ENCODE measurements at places on chromosomes 2 and 18.

DNA sequence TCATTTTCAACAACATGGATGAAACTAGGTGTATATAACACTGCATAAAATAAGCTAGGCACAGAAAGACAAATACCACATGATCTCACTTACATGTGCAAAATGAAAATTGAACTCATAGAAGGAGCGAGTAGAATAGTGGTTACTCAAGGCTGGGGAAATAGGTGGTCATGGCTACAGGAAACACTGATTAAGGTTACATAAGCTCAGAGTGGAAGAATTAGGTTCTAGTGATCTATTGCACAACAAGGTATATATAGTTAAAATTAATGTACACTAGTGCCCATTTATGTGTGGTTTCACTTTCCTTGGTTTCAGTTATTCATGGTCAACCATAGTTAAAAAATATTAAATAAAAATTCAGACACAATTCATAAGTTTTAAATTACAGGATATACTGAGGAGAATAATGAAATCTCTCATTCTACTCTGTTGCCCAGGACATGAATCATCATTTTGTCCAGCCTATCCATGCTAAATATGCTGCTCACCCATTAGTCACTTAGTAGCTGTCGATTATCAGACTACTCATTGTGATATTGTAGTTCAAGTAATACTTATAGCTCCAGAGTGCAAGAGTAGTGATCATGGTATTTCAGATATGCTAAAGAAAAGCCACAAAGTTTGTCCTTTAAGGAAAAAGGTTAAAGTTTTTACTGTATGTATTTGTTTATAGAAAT, 1530.9 kb upstream of the LRRTM1 start:
- DNase-seq, result no peak

DNA sequence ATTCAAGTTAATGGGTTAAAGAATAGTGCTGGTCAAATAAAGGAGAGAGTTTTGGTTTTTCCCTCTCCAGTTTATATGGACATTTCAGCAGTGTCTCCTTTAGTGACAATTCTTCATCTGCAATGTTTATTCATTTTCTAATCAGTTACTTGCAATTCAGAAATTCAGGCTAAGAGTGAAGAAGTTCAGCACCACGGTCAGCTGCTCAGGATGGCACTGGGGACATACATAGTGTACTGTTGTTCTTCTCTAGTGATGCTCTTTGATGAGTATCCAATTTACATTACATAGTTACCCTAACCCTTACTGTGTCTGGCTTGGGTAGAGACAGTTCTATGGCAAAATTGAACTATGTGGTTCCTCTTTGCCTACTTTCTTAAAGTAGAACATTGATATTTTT, 412.7 kb downstream of the CNTNAP5 start:
- no peak for DNase-seq

DNA sequence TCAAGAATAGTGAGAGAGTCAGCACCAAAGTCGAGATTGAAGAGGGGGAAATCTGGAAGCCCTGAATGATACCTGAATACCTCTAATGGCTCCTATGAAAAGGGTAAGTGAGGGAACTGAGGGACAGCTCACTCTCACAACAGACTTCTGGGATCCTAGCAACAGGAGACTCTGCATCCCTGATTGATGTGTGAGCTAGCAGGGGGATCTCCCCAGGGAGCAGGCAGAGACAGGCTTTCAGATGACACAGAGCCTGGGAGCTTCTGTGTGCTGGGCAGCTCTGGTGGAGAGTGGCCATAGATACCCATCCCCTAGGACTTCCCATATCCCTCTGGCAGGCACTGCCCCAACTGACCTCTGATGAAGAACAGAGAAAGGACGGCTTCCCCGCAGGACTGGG, 206.2 kb downstream of the EXOC6B start:
- DNase-seq, result no peak

- no peak for DNase-seq
Observed at GRCh38 chr2:68196120-68196716, 38.5 kb downstream of the PNO1 start.

DNA sequence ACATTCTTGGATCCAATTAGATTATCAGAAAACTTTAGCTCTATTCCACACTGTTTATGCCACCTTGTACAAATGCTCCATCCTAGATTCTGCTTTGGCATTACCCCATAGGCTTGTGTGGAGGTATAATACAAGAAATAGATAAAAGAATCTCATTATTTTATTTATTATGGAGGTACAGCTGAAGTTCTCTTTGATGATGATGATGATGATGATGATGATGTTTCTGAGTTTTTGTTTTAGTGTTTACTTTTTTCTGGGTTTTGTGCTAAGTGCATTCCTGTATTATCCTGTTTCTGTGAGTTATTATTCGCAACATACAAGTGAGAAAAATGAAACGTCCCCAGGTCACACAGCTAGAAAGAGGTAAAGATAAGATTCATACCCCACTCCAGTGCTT, 43.4 kb downstream of the ANXA4 start:
- no peak for DNase-seq

DNA sequence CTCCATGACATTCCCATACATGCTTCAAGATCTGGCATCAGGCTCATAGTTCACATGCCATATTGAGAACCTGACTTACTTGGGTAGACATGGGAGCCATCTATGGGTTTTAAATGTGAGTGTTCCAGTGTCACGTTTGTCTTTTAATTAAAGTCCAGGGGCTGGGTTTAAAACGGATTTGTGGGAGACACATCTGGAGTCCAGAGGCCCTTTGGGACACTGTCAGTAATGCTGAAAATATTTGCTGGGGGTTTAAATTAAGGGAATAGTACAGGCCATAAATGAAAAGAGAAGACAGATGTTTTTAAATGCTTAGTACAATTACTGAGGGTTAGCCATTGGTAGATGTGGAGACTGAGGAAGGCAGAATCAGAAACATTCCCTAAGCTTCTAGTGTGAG, 478.0 kb downstream of the PID1 start:
- no peak for DNase-seq

GRCh38 chr2:101508636-101509035, 33.7 kb upstream of the RFX8 start:
- DNase-seq, result no peak

DNA sequence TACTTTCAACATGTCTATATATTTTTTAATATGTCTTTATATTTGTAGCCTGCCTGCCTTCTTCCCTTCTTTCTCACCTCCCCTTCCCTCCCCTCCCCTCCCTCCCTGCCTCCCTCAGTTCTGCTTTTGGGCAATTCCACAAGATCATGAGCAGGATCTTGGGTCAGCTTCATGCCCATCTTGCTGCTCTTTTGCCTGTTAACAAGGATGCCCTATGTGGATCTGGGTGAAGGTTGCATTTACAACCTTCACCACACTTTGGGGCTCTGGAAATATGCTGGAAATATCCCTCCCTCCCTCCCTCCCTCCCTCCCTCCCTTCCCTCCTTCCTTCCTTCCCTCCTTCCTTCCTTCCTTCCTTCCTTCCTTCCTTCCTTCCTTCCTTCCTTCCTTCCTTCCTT, 334.1 kb upstream of the FAM98A start:
- no peak for DNase-seq

DNA sequence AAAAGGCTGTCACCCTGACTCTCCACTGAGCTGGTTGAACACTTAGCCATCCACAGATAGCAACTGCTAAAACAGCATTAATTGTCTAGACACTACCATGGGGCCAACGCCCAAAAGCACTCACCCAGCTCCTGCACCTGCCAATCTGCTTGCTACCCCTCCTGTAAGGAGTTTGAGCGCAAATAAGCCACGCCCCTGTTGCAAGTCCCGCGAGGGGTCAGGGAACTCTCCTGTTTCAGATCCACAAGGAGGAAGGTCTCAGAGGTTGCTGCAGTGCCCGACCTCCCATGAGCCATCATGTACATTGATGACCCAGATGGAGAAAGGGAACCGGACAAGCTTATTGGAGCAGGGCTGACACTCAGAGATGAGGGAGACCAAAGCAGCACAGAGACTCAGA, 106.8 kb downstream of the ZNF516 start:
- DNase-seq, result no peak

GRCh38 chr2:241859436-241860183, 916 bp upstream of the PDCD1 start:
- DNase-seq, result no peak

DNA sequence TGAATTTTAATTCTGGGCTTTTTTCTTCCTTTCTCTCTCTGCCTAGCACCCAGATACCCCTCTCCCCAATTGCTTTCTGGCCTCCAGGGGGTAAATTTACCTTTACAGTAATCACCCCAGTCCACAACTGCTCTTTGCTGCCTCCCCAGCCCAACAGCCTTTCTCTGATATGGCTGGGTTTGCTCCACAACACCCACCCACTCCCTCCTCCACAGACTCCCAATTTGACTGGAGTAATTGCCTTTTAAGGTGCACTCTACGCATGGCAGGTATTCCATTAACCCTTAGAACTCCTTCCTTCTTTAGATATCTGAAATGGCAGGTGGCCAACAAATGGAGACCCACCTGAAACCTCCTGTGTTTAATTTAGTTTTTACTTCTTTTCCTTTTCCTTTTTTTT, 3.6 kb downstream of the CELF4 start:
- no peak for DNase-seq

- DNase-seq, result no peak
Observed at GRCh38 chr2:222869252-222869560, 8.4 kb downstream of the ACSL3 start.

DNA sequence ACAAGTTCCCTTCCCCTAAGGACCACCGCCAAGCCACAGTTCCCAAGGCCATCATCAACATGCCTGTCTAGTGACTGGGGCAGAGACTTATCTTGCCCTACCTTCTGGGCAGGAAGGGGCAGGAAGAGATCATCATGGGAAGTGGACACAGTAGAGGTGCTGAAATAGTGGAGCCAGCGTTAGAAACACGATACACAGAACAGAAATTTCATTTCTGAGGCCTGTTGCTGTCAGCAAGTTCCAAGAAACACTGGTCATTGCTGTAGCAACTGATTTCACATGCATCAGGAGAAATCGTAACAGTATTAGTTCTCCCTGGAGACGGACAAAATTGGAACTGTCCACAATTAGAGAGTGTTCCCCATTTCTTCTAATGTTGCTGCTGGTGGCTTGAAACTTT, 83.0 kb downstream of the COLEC12 start:
- no peak for DNase-seq

GRCh38 chr2:13252615-13253014, 535.9 kb downstream of the TRIB2 start:
- DNase-seq, result no peak

DNA sequence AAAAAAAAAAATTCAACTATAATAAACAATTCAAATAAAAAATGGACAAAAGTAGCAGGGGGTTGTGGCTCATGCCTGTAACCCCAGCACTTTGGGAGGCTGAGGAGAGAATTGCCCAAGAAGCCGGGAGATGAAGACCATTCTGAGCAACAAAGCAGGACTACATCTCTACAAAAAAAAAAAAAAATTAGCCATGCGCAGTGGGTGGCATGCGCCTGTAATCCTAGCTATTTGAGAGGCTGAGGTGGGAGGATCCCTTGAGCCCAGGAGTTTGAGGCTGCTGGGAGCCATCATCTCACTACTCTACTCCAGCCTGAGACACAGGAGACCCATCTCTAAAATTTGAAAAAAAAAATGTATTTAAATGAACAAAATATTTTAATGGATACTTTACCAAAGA, 4.4 kb upstream of the CACNB4 start:
- DNase-seq, result no peak

- no peak for DNase-seq
Observed at GRCh38 chr2:237026981-237027711, 58.5 kb upstream of the COPS8 start.

DNA sequence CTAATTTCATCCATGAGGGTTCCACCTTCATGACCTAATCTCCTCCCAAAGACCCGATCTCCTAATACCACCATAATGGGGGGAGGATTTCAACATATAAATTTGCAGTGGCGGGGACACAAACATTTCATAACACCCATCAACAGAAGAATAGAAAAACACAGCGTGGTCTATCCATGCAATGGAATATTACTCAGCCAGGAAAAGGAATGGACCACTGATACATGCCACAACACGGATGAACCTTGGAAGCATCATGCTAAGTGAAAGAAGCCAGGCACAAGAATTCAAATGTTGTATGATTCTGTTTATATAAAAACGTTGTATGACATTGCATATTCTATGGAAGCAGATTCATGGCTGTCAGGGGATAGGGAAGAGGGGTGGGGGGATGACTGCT, 2.7 kb downstream of the PRLH start:
- DNase-seq, result no peak

GRCh38 chr2:158127380-158127804, 25.7 kb downstream of the UPP2 start:
- DNase-seq, result no peak

GRCh38 chr2:45121236-45121927, 112.1 kb upstream of the SIX2 start:
- DNase-seq, result no peak

- DNase-seq, result no peak
Observed at GRCh38 chr2:234952270-234953115, 676 bp downstream of the SH3BP4 start.

DNA sequence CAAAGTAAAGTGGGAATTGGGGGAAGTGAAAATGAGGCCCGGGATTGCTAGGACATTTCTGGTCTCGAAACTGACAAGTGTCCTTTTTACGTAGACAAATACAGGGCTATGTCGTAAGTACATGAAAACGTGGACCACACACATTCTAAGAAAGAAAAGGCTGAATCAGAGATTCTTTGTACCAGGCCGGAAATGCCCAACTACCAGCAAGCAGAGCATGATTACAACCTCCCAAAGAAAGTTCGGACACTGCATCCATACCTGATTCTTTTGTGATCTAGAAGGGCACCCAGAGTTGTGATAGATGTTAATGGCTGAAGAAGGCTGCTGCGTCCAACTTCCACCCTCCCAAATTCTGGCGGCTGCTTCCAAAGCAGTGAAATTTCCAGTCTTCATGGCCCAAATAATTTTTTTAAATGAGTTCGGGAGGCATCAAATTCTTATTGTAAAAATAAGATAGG, 1.7 kb downstream of the RBMS1 start:
- no peak for DNase-seq

GRCh38 chr2:31812051-31812798, 198.6 kb downstream of the MEMO1 start:
- no peak for DNase-seq

DNA sequence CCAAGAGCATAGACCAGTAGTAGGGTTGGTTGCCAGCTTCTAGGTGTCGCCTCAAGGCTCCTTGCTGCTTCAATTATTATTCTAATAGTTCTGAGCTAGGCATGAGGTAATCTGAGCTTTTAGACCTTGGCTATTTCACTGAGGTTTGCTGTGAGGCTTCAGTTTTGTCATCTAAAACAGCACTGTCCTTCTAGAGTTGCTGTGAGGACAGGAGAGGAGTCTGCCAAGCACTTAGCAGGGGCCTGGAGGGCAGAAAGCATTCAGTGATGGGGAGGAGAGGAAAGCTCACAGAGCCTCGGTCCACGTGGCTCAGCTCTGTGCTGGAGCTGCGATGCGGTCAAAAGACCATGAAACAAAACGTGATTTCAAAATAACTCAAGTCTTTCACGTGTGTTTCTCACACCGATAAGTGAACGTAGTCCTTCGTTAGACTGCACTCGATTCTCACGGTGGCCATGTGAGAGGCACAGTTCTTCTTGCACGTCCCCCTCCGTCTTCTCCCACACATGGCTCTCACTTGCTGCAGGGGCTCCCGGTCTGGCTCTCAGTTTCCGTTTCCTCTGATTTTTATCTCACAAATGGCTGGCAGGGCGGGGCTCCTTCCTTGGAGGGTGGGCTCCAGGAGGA, 113.7 kb downstream of the B3GNT2 start:
- DNase-seq, result no peak
